ENCODE measurements at places on chromosomes 3 and 15. TPM values are rescaled to one million over a fixed set of nuclear protein-coding genes. Genes with fewer than 3 reads are reported as not detected.

The ERICH6 gene
- total RNA-seq, result not detected

The GREM1 gene
- total RNA-seq, result not detected

The SLC22A14 gene
- 1.8 TPM for total RNA-seq

The NR2E3 gene
- total RNA-seq, result 0.83 TPM

DNA sequence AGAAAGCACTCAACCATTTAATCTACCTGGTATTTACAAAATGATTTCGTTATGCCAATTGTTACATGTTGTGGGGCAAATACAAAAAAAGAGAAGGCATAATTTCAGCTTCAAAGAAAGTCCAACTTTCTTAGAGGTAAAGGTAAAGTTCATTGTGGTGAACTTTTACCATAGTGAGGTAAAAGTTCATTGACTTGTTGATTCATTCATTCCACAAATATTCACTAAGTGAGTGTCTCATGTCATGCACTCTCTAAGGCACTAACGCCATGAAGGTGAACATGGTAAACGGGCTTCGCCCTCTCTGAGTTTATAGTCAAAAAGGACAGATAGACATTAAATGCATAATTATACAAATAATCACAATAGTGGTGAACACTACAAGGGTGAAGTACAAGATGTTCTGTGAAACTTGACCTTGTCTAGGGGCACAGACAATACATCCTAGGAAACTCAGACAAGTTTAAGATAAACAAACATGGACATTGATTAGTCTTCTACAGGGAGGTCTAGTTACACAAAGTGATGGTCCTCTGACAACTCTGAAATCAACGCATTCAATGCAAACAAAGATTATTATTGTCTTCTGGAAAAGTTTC, 378.6 kb downstream of the MAGI1 start:
- no peak for DNase-seq
- H3K36me3 ChIP-seq, result no peaks in the 10 kb centered on the region
- no peak overlapping the region for H3K27ac ChIP-seq
- no peaks in the 10 kb centered on the region for H3K27me3 ChIP-seq

Measured in Calu3 (cell line).